ENCODE measurements at places on chromosomes 3 and 15.
A peak's percentile ranks its signal among the peaks of the same experiment; 100 is the strongest.

- no peak overlapping the region for H3K4me3 ChIP-seq
- H3K27me3 ChIP-seq, result no peaks in the 10 kb centered on the region
- no peaks in the 10 kb centered on the region for H3K4me1 ChIP-seq
- H3K36me3 ChIP-seq, result no peaks in the 10 kb centered on the region
- H3K27ac ChIP-seq, result no peak overlapping the region
Measured at GRCh38 chr15:89670971-89671560, 8.1 kb downstream of the PLIN1 start.

DNA sequence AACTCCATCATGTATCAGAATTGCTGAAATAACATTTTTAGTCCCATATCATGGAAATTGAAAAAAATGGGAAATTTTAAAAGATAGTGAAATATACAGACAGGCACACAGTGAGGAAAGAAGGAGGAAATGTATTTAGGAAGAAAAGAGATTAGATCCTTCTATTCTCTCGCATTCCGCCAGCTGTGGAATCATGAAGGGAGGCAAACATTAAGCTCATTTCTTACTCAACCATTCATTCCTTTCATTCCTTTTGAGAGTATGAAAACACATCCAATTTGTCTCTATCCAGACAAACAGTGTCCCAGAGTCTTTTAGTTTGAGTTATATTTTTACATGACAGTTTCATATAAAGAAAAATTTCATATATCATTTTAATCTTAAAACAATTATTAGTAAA, 52.5 kb upstream of the KCNMB2 start:
- H3K4me3 ChIP-seq, result no peak overlapping the region
- no peaks in the 10 kb centered on the region for H3K36me3 ChIP-seq
- DNase-seq, result no peak
- no peak overlapping the region for H3K27ac ChIP-seq
- H3K27me3 ChIP-seq, result no peaks in the 10 kb centered on the region

DNA sequence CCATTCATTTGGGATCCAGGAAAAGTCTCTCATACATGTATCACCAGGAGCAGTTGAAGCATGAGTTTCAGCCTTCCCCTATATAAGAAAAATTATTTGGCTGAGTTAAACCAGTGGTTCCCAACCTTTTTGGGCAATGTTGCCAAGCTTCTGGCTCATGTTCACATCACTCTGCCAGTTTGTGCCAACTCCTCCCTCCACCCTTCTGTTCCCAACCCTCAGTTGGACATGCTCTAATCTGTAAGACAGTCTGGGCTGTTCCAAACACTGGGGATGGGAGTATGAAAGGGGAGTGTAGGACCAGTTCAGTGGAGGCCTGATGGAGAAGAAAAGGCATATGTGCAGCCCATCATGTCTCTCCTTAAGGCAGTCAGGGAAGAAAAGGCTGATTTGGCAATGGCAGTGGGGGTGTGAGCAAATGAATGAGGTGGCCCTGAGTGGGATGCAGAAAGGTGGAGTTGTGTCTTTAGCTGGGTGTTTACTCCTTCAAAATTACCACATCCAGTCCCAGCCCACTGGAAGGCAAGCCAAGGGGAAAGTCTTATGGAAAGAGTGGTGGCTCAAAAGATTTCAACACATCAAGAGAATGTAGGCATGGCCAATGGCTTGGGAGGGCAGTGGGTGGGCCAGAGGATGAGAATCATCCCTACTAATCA, 32.0 kb upstream of the PRICKLE2 start:
- H3K27me3 ChIP-seq, result no peaks in the 10 kb centered on the region
- no peaks in the 10 kb centered on the region for H3K4me1 ChIP-seq
- H3K36me3 ChIP-seq, result no peaks in the 10 kb centered on the region
- no peak overlapping the region for H3K4me3 ChIP-seq
- no peak overlapping the region for H3K27ac ChIP-seq

GRCh38 chr15:31276596-31277298, 49.9 kb upstream of the KLF13 start:
- no peak overlapping the region for H3K4me3 ChIP-seq
- no peaks in the 10 kb centered on the region for H3K27me3 ChIP-seq
- no peak overlapping the region for H3K27ac ChIP-seq
- DNase-seq, result no peak
- H3K4me1 ChIP-seq, result peaks cover 32% of the 10 kb centered on the region

GRCh38 chr3:88032245-88032644, 26.6 kb downstream of the CGGBP1 start:
- H3K4me1 ChIP-seq, result peaks cover 34% of the 10 kb centered on the region
- H3K36me3 ChIP-seq, result no peaks in the 10 kb centered on the region
- no peak for DNase-seq
- H3K27ac ChIP-seq, result peak overlapping the region; percentile 62

DNA sequence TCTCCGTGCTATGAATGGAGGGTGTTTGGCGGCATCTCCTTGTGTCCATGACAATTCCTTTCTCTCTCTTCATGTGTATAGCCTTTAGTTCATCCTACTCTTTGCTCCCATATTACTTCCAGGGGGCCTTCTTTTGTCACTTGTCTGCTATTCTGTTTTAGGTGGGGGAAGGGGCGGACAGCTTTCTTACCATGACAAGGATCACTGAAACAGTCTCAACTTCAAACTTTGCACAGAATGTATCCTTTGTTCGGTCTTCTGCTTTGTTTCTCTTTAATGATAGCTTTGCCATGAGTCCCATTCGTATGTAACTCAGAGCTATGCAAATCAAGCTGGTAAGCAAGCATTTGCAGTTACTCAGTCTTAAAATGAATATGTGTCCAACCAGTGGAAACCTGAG, 294.2 kb downstream of the TIGIT start:
- H3K4me3 ChIP-seq, result no peak overlapping the region
- H3K36me3 ChIP-seq, result no peaks in the 10 kb centered on the region
- no peaks in the 10 kb centered on the region for H3K27me3 ChIP-seq

GRCh38 chr3:31405515-31405914, 127.2 kb upstream of the STT3B start:
- no peak overlapping the region for H3K4me3 ChIP-seq
- H3K27ac ChIP-seq, result no peak overlapping the region
- H3K27me3 ChIP-seq, result no peaks in the 10 kb centered on the region
- no peaks in the 10 kb centered on the region for H3K36me3 ChIP-seq

GRCh38 chr3:143551761-143552160, 296.5 kb downstream of the SLC9A9 start:
- H3K27me3 ChIP-seq, result no peaks in the 10 kb centered on the region
- no peak overlapping the region for H3K4me3 ChIP-seq
- H3K36me3 ChIP-seq, result no peaks in the 10 kb centered on the region
- H3K27ac ChIP-seq, result no peak overlapping the region
- H3K4me1 ChIP-seq, result no peaks in the 10 kb centered on the region

- peak within 1 kb of the TSS; percentile 53 for H3K27ac ChIP-seq
- peak within 1 kb of the TSS; percentile 29 for H3K4me3 ChIP-seq
- H3K4me1 ChIP-seq, result peaks cover 6% of the 10 kb centered on the region
- peaks cover 25% of the 10 kb centered on the region for H3K27me3 ChIP-seq
- H3K36me3 ChIP-seq, result peaks cover 26% of the 10 kb centered on the region
Measured at GRCh38 chr3:51955175-51955892, at the start of gene GPR62. Gene GPR62 (plus strand): TSS chr3:51955381. CDS start chr3:51955653, 272 bp downstream.

DNA sequence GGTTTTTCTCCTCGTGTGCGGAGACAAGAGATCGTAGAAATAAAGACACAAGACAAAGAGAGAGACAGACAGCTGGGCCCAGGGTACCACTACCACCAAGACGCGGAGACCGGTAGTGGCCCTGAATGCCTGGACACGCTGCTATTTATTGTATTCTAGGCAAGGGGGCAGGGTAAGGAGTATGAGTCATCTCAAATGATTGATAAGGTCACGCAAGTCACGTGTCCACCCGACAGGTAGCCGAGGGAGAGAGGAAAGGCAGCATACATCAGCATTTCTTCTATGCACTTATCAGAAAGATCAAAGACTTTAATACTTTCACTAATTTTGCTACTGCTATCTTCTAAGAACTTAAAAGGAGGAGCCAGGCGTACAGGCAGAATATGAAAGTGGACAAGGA, 28.2 kb downstream of the MYL3 start:
- H3K4me1 ChIP-seq, result no peaks in the 10 kb centered on the region
- H3K4me3 ChIP-seq, result no peak overlapping the region
- no peaks in the 10 kb centered on the region for H3K27me3 ChIP-seq
- no peak for DNase-seq
- no peaks in the 10 kb centered on the region for H3K36me3 ChIP-seq
- no peak overlapping the region for H3K27ac ChIP-seq

DNA sequence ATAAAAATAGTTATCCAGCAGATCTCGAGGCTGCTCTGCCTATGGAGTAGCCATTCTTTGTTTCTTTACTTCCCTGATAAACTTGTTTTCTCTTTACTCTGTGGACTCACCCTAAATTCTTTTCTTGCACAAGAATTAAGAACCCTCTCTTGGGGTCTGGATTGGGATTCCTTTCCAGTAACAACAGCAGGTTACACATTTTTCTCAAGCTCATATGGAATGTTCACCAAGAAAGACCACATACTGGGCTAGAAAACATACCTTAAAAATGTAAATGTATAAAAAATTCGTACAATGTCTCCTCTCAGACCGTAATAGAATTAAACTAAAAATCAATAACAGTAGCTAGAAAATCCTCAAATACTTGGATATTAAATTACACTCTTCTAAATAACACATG, 299.2 kb downstream of the CNTN3 start:
- no peak overlapping the region for H3K4me3 ChIP-seq
- no peaks in the 10 kb centered on the region for H3K4me1 ChIP-seq

DNA sequence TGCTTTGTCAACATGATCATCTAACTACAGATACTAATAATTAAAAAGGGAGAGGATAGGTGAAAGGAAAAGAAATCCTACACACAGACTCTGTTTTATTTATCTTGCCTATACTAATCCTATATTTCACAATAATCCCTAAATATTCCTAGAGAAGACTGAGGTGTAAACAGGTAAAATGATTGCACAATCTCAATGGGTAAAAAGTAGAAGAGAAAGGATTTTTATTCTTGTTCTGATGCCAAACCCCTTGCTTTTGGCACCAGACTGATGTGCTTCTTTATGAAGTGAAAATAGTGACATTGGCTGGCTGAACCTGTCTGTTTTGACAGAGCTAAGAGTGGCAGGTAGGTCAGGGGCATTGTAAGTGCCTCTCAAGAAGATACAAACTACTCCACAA, 101.9 kb upstream of the ZPLD1 start:
- no peaks in the 10 kb centered on the region for H3K27me3 ChIP-seq
- no peak overlapping the region for H3K4me3 ChIP-seq
- no peaks in the 10 kb centered on the region for H3K36me3 ChIP-seq
- no peaks in the 10 kb centered on the region for H3K4me1 ChIP-seq
- no peak for DNase-seq

DNA sequence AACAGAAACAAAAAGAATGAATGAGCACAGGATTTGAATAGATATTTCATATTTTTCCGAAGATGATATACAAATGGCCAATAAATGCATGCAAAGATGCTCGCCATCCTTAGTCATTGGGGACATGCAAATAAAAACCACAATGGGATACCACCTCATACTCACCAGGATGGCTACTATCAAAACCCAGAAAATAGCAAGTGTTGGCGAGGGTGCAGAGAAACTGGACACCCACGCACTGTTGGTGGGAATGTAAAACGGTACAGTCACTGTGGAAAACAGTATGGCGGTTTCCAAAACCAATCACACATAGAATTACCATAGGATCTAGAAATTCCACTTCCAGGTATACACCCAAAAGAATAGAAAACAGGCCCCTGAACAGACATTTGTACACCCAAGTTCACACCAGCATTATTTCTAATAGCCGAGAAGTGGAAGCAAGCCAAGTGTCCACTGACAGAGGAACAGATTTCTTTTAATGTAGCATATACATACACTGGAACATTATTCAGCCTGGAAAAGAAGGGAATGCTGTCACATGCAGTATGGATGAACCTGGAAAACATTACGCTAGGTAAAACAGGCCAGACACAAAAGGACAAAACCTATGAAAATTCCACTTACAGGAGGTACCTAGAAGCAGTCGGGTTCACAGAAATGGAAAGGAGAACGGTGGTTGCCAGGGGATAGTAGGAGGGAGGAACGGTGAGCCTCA, 3.6 kb downstream of the RNF168 start:
- no peaks in the 10 kb centered on the region for H3K27me3 ChIP-seq
- DNase-seq, result no peak
- H3K36me3 ChIP-seq, result no peaks in the 10 kb centered on the region

GRCh38 chr15:74402337-74402841, 31.4 kb downstream of the SEMA7A start:
- H3K36me3 ChIP-seq, result no peaks in the 10 kb centered on the region
- H3K4me3 ChIP-seq, result no peak overlapping the region
- no peak for DNase-seq
- peaks cover 5% of the 10 kb centered on the region for H3K4me1 ChIP-seq
- no peaks in the 10 kb centered on the region for H3K27me3 ChIP-seq
- no peak overlapping the region for H3K27ac ChIP-seq

DNA sequence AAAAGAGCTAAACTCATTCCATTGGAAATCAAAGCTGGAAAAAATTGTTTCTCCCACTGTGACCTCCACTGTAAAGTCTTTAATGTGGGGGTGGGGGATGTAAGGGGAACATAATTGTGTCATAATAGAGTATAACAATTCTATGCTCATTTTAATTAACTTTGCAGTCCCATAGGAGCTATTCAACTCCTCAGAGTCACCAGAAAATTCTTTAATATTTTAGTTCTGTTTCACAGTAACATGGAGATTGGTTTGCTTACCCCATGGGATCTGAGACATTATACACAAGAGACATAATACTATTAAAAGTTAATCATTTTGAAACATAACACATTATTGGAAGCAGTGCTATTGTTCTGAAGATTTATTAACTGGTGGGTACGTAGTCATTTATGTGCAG, 765.9 kb upstream of the GRM7 start:
- no peak for DNase-seq
- H3K4me3 ChIP-seq, result no peak overlapping the region
- H3K27ac ChIP-seq, result no peak overlapping the region
- no peaks in the 10 kb centered on the region for H3K36me3 ChIP-seq
- H3K4me1 ChIP-seq, result no peaks in the 10 kb centered on the region
- H3K27me3 ChIP-seq, result no peaks in the 10 kb centered on the region

DNA sequence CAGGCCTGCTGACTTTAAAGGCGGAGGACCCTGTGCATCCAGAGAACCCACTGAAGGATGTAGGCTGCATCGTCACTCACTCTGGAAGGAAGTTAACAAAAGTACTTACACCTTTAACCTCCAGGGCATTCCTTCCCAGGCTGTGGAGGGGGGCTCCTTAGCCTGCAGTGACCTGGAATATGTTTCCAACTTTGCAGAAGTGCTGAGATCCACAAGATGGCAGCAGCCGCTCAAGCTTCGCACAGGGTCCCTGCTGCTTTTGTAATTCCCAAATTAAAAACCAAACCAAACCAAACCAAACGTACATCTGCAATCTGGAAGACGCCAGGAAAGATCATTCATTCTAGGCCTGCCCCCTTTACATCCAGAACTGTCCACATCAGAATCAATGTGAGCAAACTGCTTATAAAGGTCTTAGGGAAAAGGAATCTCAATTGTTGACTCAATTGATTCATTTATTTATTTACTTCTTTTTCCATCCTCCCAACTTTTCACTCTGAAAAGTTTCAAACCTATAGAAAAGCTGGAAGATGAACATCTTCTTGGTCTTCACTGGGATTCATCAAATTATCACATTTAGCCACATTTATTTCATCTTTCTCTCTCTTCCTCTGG, 70.5 kb upstream of the KLHL25 start:
- no peaks in the 10 kb centered on the region for H3K27me3 ChIP-seq
- no peaks in the 10 kb centered on the region for H3K36me3 ChIP-seq
- H3K4me1 ChIP-seq, result no peaks in the 10 kb centered on the region

GRCh38 chr3:99982650-99983049, 131.7 kb downstream of the FILIP1L start:
- H3K4me1 ChIP-seq, result no peaks in the 10 kb centered on the region
- DNase-seq, result no peak
- no peak overlapping the region for H3K27ac ChIP-seq
- H3K4me3 ChIP-seq, result no peak overlapping the region
- H3K36me3 ChIP-seq, result no peaks in the 10 kb centered on the region
- H3K27me3 ChIP-seq, result no peaks in the 10 kb centered on the region

Measured in left lung (tissue), 14 donors.